C1 segment of cervical spinal cord (tissue), 14 donors: ENCODE measurements at places on chromosomes 11 and 22.

DNA sequence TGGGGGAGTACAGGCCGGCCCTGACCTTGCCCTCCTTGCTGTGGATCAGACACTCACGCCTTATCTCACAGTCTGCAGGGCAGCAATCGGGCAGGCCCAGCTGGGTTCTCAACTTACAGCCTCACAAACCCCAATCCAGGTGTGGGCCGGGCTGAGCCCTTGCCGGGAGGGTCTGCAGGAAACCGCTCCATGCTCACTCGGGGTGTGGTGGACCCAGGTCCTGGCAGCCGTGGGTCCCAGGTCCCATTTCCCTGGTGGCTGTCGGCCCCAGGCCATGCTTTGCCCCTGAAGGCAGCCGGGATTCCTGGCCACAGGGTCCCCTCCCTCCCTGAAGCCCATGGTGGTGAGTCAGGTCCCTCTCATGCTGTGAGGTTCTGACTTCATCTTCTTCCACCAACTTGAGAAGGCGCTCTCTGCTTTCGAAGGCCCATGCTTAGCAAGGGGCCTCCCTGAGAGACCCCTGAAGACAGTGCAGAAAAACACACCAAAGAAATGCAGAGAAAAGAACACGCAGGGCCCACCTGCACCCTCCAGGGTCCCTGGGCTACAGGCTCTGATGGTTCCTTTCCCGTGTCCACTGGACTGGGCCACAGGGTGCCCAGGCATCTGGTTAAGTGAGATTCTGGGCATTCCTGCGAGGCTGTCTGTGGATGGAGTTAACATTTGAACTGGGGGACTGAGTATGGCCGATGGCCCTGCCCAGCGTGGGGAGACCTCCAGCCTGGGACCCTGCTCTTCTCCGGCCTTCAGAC is 588.2 kb downstream of the BRD1 start:
- no peak for DNase-seq

DNA sequence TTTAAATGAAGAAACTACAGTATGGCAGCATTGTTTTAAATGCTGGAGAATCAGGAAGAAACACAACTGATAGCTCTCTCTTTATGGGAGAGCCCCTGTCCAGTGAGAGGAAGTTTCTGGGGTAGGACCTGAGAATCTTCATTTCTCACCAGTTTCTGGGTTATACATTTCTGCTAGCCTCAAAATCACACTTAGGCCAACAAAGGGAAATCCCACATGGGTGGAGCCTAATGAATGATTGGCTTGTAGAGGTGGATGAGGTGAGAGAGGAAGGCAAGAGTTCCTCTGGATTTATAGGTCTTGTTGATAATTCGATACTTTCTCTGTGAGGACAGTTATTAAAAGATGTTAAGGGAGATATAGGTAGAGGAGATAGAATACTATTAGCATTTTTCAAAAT is 1397.3 kb upstream of the TENM4 start:
- no peak for DNase-seq

DNA sequence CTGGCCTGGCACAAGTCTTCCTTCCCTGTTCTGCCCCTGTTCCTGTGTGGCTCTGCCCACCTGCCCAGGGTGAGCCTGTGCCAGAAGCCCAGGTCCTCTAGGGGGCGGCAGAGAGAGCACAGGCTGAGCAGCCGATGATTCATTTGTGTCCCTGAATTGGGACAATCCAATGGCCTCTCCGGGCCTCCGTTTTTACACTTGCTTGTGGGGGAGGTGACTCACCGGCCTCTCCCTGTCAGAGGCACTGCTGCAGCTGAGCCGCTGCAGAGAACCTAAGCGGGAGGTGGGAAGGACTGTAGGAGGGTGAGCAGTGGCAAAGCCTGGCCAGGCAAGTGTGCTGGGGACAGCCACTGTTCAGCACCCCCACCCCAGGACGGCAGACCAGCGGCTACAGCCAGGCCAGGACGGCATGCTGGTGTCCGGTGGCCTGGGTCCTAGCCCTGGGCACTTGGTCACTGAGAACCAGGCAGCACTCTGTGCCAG is 65.2 kb upstream of the LMO1 start:
- peak; percentile 2 for DNase-seq

DNA sequence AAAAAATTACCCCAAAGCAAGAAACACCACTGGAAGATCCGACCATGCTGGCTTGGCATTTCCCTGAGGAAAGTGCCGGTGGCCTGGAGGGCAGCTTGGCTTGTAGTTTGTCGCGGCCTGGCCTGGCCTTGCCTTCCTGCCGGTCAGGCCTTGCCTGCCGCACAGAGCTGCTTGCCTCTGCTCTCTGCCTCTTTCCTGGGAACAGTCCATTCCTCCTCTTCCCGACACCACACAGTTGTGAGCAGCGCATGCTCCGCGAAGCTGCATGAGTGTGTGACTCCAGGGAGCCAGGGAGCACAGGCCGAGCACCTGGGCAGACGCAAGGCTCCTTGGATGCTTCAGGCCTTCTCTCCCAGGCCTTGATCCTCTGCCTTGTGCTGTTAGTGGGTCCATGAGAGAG is 19.8 kb downstream of the CTTN start:
- DNase-seq, result no peak

DNA sequence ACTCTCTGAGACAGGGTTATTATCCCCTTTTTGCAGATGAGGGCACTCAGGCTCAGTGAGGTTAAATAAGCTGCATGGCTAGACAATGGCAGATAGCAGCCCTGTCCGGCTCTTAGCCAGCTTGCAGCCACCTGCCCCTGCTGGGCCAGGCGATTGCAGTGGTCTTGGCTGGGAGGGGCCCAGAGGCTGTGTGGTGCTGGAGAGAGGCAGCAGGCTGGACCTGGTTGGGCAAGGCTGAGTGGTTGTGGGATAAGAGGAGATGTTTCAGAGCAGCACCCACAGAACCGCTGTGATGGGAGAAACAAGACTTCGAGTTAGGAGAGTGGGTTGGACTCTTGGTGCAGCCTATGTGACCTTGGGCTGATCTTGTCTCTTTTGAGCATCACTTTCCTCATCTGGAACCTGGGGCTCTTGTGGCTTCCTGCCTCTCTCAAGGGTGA is 25.5 kb downstream of the PTPRJ start:
- no peak for DNase-seq

- DNase-seq, result no peak
Measured at GRCh38 chr11:114912826-114913225, 234.5 kb downstream of the NXPE2 start.

GRCh38 chr11:132895340-132895739 is 637.0 kb downstream of the OPCML start:
- no peak for DNase-seq

DNA sequence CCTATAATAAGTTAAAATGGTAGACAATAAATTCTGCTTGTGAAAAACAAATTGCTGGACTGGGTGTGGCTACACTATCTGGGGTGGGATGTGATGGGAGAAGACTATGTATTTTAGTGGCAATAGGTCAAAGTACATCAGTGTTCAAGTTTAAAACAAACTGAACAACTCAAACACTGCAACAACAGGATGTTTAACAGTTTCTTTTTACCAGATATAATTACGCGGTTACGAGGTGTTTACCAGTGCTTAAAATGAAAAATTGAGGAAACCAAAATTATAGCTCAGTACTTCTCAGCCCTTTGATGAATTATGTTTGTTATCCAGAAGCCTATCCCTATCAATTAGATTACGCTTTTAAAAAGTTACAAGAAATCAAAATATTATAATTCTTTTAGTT is 3.2 kb downstream of the PRDM10 start:
- DNase-seq, result no peak

- no peak for DNase-seq
Measured at GRCh38 chr11:24688981-24689380, 192.1 kb downstream of the LUZP2 start.

DNA sequence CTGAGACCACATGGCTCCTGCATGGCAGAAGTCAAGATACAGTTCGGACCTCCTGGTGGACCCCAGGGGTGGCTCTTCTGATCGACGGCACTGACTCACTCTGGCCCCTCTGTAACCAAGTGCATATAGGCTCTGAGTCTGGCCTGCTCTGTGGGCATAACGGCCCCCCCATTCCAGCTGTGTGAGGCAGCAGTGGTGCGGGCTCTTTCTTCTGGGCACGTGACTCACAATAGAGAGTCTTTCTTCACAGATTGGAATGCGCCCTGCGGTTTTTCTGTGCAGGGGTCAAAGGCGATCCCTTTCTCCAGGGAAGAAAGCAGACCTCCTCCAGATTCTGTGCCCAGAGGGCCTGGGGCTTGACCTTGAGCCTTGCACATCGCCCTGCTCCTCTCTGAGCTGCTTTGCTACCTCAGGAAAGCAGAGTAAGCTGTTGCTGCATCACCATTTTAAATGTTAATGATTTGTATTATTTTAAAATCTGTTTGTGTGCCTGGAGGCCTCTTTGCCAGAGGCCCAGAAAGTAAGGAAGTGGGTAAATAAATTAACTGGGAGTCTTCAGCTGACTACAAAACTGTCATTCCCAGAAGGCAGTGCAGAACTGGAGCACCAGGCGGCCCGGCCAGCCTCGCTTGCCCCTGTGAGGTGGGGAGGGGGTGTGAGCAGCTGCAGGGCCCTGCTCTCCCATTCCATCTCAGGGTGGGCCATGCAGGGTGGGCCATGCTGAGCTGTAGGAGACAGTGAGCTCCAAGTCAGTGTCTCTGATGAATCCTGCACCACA is 199.0 kb downstream of the GRIK4 start:
- DNase-seq, result no peak

DNA sequence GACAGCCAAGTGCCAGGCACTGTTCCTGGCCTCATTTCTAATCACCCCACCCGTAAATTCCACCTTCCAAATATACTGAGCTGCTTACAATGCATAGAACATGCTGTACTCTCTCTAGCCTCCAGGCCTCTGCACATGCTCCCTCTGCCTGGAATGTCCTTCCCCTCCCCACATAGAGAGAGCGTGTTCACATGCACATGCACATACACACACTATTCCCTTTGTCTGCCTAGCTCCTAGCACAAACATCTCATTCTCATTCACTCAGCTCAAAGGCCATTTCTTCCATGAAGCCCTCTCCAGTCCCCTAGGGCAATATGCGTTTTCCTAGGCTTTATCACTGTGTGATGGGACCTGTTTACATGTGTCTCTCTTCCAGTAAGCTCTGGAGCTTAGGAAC is 144.6 kb downstream of the WT1 start:
- DNase-seq, result peak; percentile 29

DNA sequence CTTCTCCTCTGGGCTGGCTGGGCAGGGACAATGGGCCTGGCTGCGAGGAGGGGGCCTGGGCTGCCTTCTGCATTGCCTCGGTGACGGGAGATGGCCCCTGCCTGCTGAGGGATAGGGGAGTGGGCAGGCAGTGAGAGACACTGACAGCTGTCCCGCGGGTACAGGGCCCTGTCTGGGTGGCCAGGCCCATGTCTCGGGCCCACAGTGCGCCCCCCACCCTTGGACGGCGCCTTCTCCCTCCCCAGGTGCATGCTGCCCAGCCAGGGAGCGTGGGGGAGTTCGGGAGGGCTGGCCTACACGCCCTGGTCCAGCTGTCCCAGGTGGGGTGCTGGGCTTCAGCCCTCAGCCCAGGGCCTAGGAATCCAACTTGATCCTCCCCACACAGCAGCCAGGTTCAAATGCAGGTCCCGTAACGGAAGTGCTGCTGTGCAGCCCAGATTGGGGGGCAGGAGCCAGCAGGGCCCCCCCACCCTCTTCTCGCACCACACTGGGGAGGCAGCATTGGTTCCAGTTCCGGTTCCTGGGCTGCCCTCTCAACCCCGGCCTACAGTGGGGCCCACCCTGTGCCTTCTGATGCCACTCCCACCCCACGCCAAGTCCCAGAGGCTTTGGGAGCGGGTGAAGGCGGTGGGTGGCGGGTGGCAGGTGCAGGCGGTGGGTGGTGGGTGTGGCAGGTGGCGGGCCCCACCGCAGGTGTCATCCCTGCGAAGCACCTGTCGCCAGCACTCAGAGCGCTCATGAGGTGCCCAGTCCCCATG is 7.3 kb upstream of the TSSC4 start:
- no peak for DNase-seq

- no peak for DNase-seq
Measured at GRCh38 chr11:128208329-128209137, 378.8 kb downstream of the ETS1 start.

DNA sequence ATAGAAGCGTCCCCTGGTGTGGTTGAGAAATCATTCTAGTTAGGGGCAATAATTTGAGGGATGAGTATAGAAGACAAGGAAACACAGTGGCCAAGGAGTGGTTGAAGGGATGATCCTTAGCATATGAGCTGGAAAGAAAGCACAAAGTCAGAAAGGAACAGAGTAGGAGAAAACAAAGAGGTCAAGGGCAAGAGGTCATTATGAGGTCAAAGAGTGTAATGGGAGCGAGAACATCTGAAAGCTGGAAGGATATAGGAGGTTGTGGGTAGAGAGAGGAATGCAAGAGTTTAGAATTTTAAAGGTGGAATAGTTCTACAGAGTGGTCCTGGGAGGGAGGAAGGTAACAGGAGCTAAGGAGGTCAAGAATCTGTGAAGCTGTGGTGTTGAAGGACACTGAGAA is 2.0 kb downstream of the DCHS1 start:
- no peak for DNase-seq

- DNase-seq, result no peak
Measured at GRCh38 chr22:30878516-30879414, 89.8 kb downstream of the MORC2 start.

- DNase-seq, result no peak
Measured at GRCh38 chr11:45603946-45604682, 61.3 kb downstream of the CHST1 start.

- no peak for DNase-seq
Measured at GRCh38 chr11:19251577-19251976, 10.8 kb upstream of the E2F8 start.

DNA sequence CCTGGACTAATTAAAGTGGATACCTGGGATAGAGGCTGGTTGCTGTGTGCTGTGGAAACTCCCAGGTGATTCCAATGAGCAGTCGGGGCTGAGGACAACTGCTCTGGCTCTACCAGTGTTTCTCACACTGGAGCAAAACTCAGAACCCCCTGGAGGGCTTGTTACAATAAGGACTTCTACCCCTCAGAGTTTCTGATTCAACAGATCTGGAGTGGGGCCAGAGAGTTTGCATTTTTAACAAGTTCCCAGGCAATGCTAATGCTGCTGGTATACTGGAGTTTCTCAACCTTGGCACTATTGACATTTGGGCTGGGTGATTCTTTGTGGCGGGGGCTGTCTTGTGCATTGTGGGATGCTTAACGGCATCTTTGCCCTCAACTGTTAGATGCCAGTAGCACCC is 353.7 kb downstream of the MIAT start:
- DNase-seq, result no peak

DNA sequence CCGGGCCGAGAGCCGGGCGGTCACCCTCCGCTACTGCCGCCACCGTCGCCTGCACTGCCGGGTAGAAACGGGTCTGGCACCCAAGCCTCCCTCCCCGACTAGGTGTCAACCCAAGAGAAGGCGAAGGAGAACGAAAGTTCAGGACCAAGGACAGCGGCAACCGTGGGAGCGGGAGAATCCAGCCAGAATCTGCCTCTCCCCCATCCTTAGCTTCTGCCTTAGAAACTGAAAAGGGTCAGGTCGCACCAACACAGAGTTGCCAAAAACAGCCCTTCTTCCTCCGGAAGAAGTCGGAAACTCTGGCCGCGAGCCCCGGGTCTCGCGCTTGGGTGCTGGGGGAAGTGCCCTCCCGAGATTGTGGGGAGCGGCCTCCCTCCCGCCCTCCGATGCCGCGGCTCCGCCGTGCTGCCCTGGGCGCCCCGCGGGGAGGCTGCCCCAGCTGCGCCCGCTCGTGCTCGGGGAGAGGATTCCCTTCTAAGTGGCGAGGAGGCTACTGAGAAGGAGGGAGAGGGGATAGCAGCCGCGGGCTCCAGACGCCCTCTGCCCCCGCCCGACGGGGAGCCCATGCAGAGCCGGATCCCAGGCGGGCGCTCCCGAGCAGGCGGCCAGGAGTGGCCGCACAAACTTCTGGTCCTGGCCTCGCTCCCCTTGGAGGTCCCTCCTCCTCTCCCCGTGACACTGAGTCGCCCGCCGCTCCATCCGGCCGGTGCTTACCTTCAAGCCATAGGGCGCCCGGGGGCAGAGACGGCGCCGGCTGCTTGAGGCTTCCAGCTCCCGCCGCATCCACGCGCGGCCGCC is 637 bp downstream of the DRD2 start:
- DNase-seq, result peak; percentile 26
